ENCODE measurements at places on chromosomes 13 and 19.

DNA sequence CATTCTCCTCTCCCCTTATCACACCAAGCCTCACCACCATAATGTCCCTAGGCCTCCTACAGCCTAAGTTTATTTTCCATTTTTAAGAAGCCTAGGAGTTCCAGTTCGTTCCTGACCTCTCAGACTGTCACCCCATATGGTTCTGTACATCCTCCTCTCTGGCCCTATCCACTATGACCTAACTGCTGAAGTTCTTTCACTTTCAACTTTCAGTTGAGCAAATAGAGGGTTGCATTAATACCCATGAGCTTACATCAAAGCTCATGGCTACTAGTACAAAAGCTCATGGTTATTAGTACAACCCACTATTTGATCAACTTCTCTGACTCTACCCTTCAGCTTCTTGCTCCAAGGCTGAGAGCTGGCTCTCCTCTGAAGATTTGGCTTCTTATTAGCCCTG lies 72.9 kb downstream of the FGF14 start:
- no peak for DNase-seq

DNA sequence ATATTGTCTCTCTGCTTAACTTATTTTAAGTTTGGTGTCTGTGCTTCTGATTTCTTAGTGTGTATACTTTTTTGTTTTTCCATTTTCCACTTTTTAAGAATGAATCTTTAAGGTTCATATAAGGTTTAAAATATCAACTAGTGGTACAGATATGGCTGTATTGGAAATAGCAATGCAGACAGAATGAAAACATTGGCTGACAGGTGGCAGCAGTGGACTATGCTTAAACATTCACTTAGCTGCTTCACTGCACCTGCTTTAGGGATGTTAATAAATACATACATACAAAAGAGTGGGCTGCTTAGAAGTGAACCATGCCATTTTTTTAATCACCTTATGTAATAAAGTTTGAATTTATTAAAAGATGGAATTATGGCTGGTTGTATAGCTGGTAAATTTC lies 27.3 kb downstream of the TM9SF2 start:
- peak; percentile 60 for DNase-seq

GRCh38 chr13:101736566-101736965 lies 284.1 kb downstream of the ITGBL1 start:
- DNase-seq = no peak

GRCh38 chr19:33292595-33293254 lies 9.6 kb downstream of the CEBPA start:
- DNase-seq = no peak

- no peak for DNase-seq
Observed at GRCh38 chr19:2059422-2060201, 8.6 kb upstream of the MKNK2 start.

DNA sequence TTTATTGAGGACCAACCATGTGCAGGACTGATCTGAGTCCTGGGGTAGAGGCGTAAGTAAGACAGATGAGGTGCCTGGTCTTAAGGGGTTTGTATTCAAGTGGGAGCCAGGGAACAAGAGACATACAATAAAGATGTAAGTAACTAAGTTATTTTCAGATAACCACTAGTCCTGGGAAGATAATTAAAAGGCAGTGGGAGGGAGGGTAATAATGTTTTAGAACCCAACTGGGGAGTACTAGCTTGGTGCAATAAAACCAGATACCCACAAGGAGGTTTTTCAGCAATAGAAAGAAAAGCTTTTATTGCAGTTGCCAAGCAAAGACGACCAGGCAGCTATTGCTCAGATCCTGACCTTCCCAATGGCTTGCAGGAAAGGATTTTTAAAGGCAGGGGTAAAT lies 893.7 kb downstream of the UQCRFS1 start:
- DNase-seq = no peak

Measured in CD4-positive, alpha-beta T cell treated with Interferon alpha-2 for 1 hour (primary cell).